ENCODE measurements at places on chromosomes 12 and 14. TPM values are rescaled to one million over a fixed set of nuclear protein-coding genes. Genes with fewer than 3 reads are reported as not detected.

DNA sequence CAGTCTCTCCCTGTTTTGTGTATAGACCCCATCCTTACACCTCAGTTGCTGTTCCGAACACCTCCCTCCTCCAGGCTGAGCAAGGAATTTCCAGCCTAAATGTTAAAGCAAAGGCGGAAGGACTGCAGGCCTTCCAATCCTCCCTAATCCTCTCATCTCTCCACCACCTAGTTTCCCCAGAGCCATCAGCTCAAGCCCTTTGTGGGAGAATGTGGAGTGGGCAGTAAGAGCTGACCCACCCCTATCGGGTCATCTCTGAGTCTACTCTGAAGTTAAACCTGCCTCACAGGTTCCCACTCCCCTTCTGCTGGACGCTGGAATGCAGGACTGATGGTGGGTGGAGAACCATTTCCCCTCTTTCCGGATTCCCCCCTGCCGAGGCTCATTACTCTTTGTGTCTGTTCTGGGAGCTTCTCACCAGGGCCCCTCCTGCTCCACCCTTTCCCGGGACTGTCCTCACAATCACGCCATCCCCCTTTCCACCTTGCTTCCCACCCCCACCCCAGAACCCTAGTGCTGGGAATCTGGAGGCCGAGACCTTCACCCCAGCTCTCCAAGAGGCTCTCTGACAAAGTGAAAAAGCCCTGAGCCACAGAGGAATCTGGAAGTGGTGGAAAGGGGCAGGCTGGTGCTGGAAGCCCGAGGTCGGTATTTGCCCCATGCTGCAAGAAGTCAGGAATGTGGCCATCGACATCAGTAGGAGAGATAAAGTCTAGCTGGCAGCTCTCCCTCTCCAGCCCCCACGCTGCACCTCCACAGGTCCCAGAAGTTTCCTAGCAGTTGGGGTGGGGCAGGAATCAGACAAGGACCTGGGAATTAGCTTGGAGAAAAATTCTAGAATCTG is 3.3 kb upstream of the KRT18 start:
- H3K4me3 ChIP-seq: no peak overlapping the region
- no peak for DNase-seq
- peaks cover 32% of the 10 kb centered on the region for H3K27me3 ChIP-seq
- no peaks in the 10 kb centered on the region for H3K4me1 ChIP-seq
- H3K27ac ChIP-seq: no peak overlapping the region
- no peaks in the 10 kb centered on the region for H3K36me3 ChIP-seq

- H3K27ac ChIP-seq: no peak overlapping the region
- H3K4me3 ChIP-seq: no peak overlapping the region
- H3K4me1 ChIP-seq: no peaks in the 10 kb centered on the region
- H3K36me3 ChIP-seq: no peaks in the 10 kb centered on the region
These were observed 7.7 kb downstream of the AHNAK2 start for GRCh38 chr14:104970231-104971068.

- peaks cover 11% of the 10 kb centered on the region for H3K27me3 ChIP-seq
- no peak for DNase-seq
- peaks cover 10% of the 10 kb centered on the region for H3K36me3 ChIP-seq
- no peak overlapping the region for H3K4me3 ChIP-seq
- H3K4me1 ChIP-seq: no peaks in the 10 kb centered on the region
These were observed 14.7 kb downstream of the RASAL1 start for GRCh38 chr12:113120670-113121370.

The RNASE7 gene
- total RNA-seq: not detected

- H3K27me3 ChIP-seq: no peaks in the 10 kb centered on the region
- DNase-seq: peak; percentile 63
- H3K4me1 ChIP-seq: peaks cover 18% of the 10 kb centered on the region
- no peaks in the 10 kb centered on the region for H3K36me3 ChIP-seq
- peak overlapping the region; percentile 89 for H3K27ac ChIP-seq
These were observed 407 bp downstream of the HEATR5A start for GRCh38 chr14:31419967-31420318.

The SLC8B1 gene
- 19.9 TPM for total RNA-seq

DNA sequence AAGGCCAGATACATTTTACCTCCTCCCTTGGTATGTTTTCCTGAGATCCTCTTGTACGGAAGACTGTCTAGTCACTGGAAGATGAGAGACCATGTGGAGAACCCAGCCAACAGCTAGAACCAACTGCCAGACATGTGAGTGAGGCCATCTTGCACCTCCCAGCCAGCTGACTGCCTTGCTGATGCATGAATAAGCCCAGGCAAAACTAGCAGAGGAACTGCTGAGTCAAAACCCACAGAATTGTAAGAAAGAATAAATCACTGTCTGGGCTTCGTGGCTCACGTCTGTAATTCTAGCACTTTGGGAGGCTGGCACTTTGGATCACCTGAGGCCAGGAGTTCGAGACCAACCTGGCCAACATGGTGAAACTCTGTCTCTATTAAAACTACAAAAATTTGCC is 160.0 kb downstream of the TPH2 start:
- no peak for DNase-seq
- no peaks in the 10 kb centered on the region for H3K27me3 ChIP-seq
- H3K27ac ChIP-seq: no peak overlapping the region
- no peaks in the 10 kb centered on the region for H3K4me1 ChIP-seq

The RFX4 gene
- not detected for total RNA-seq

GRCh38 chr12:54689034-54689372 is 40.8 kb upstream of the DCD start:
- H3K27ac ChIP-seq: no peak overlapping the region
- H3K27me3 ChIP-seq: peaks cover 67% of the 10 kb centered on the region
- H3K4me3 ChIP-seq: no peak overlapping the region
- H3K36me3 ChIP-seq: no peaks in the 10 kb centered on the region
- H3K4me1 ChIP-seq: no peaks in the 10 kb centered on the region
- DNase-seq: no peak

- H3K36me3 ChIP-seq: no peaks in the 10 kb centered on the region
- DNase-seq: peak; percentile 64
- H3K4me3 ChIP-seq: no peak overlapping the region
These were observed 916.5 kb downstream of the TMEM121 start for GRCh38 chr14:106442857-106443256.

- H3K27me3 ChIP-seq: no peaks in the 10 kb centered on the region
- no peak overlapping the region for H3K4me3 ChIP-seq
- H3K4me1 ChIP-seq: peaks cover 6% of the 10 kb centered on the region
- no peak for DNase-seq
These were observed 24.0 kb downstream of the DCP1B start for GRCh38 chr12:1980282-1980681.

The PTPN21 gene
- total RNA-seq: 0.53 TPM

The MANSC1 gene
- total RNA-seq: 1.1 TPM

DNA sequence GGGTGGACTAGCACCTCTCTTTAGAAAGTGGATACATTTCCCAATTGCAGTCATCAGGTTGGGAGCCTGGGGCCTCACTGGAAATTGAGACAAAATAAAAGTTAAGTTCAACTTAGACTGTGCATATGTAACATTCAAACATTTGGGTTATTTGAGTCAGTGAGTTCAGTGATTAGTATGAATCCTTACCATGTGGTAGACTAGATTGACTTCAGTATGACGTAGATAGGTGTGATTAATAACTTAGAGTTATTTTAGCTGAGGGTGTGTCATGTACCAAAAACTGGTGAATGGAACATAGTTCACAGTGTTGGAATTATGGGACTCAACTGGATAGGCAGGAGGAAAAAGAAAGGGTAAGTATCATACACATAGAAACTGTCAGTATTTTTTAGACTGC is 8.0 kb upstream of the SSTR1 start:
- H3K4me3 ChIP-seq: no peak overlapping the region
- peaks cover 20% of the 10 kb centered on the region for H3K27me3 ChIP-seq
- no peak overlapping the region for H3K27ac ChIP-seq
- H3K36me3 ChIP-seq: no peaks in the 10 kb centered on the region
- H3K4me1 ChIP-seq: no peaks in the 10 kb centered on the region
- DNase-seq: no peak

- no peak overlapping the region for H3K27ac ChIP-seq
- peaks cover 74% of the 10 kb centered on the region for H3K4me1 ChIP-seq
- H3K36me3 ChIP-seq: peaks cover 37% of the 10 kb centered on the region
- peak overlapping the region; percentile 73 for H3K4me3 ChIP-seq
These were observed 51.6 kb downstream of the PRKCH start for GRCh38 chr14:61372842-61373555.

The PTPRB gene
- 0.31 TPM for total RNA-seq

- DNase-seq: no peak
- H3K27ac ChIP-seq: no peak overlapping the region
- H3K27me3 ChIP-seq: no peaks in the 10 kb centered on the region
- no peaks in the 10 kb centered on the region for H3K4me1 ChIP-seq
- H3K36me3 ChIP-seq: no peaks in the 10 kb centered on the region
These were observed 51.9 kb downstream of the TPCN1 start for GRCh38 chr12:113273053-113273725.

The SMCO2 gene
- 1.0 TPM for total RNA-seq

The SLC6A13 gene
- total RNA-seq: 0.92 TPM

The PPFIBP1 gene
- 12.9 TPM for total RNA-seq

DNA sequence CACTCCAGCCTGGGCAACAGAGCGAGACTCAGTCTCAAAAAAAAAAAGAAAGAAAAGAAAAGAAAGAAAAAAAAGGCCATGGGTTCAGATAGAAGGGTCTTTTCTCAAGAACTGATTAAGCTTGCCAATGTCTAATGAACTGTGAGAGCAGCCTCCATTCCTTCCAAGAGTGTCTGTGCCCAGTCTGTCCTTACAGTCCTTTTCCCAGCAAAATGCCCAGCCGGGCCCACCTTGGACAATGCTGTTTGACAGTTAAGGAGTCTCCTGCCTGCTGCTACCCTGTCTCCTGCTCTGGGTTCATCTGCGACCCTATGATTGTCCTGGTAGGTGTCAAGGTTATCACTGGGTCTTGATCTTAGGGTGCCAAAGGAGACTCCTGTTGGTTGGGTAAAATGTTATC is 21.4 kb downstream of the SYNE3 start:
- peaks cover 34% of the 10 kb centered on the region for H3K4me1 ChIP-seq
- peaks cover 10% of the 10 kb centered on the region for H3K36me3 ChIP-seq
- no peak for DNase-seq
- peak overlapping the region; percentile 77 for H3K4me3 ChIP-seq
- H3K27ac ChIP-seq: peak overlapping the region; percentile 65

The SMARCC2 gene
- 102 TPM for total RNA-seq

All from natural killer cell treated with Interleukin-12 subunit alpha and Interleukin-12 subunit beta and Interleukin-15 and Interleukin-18, amount 100 ng/mL, for 72 hours (primary cell).